Dermis lymphatic vessel endothelial cell (primary cell): ENCODE measurements at places on chromosomes 5 and 9. TPM values are rescaled to one million over a fixed set of nuclear protein-coding genes. Genes with fewer than 3 reads are reported as not detected.

The IPO11 gene
- total RNA-seq = 106 and 135 TPM in 2 replicates

The GLRA1 gene
- not detected in 2 replicates for total RNA-seq

The S100Z gene
- total RNA-seq = not detected in 2 replicates

The SVEP1 gene
- total RNA-seq = under 0.01 TPM in 1 of 2 replicates, not detected in the other

The GOLGA1 gene
- total RNA-seq = 8.0 and 9.6 TPM in 2 replicates

The CATSPER3 gene
- total RNA-seq = under 0.01 and 0.17 TPM in 2 replicates

The KCNV2 gene
- total RNA-seq = not detected in 2 replicates

The STK32A gene
- total RNA-seq = 0.09 TPM in 1 of 2 replicates, not detected in the other

The HAVCR1 gene
- not detected in 2 replicates for total RNA-seq

The SIL1 gene
- 49.6 and 50.4 TPM in 2 replicates for total RNA-seq

The FBXL7 gene
- total RNA-seq = 10.4 and 14.7 TPM in 2 replicates

The PIP5K1B gene
- total RNA-seq = 0.09 and 0.11 TPM in 2 replicates

The N4BP3 gene
- 11.7 and 22.0 TPM in 2 replicates for total RNA-seq

The SRP19 gene
- 31.2 and 50.5 TPM in 2 replicates for total RNA-seq

The CAPSL gene
- not detected in 2 replicates for total RNA-seq

The FBP1 gene
- 0.09 and 0.33 TPM in 2 replicates for total RNA-seq

The TRIP13 gene
- 4.3 and 6.1 TPM in 2 replicates for total RNA-seq

The SPINK5 gene
- 0.09 TPM in 1 of 2 replicates, not detected in the other for total RNA-seq

The CTSV gene
- total RNA-seq = 0.26 and 0.33 TPM in 2 replicates

The RNF44 gene
- total RNA-seq = 3.4 and 4.6 TPM in 2 replicates

The HRH2 gene
- total RNA-seq = not detected in 2 replicates

The ANKRD31 gene
- under 0.01 TPM in 2 replicates for total RNA-seq

The TRPM3 gene
- 0.11 and 0.43 TPM in 2 replicates for total RNA-seq

The OLFML2A gene
- 4.5 and 4.6 TPM in 2 replicates for total RNA-seq

The HMCN2 gene
- total RNA-seq = not detected in 2 replicates

The PCDHA9 gene
- under 0.01 and 0.09 TPM in 2 replicates for total RNA-seq

The TUSC1 gene
- 10.3 and 10.5 TPM in 2 replicates for total RNA-seq

The KLF9 gene
- 23.5 and 30.6 TPM in 2 replicates for total RNA-seq

The PRRC2B gene
- total RNA-seq = 31.3 and 46.1 TPM in 2 replicates

The ACSL6 gene
- total RNA-seq = 0.65 and 1.7 TPM in 2 replicates

The ELL2 gene
- 14.2 and 17.0 TPM in 2 replicates for total RNA-seq

The SPINK13 gene
- total RNA-seq = not detected in 2 replicates

The CYLC2 gene
- not detected in 2 replicates for total RNA-seq

The SLC34A3 gene
- total RNA-seq = not detected in 2 replicates

The STC2 gene
- total RNA-seq = 12.9 and 24.4 TPM in 2 replicates

The SPRY4 gene
- 6.1 and 7.0 TPM in 2 replicates for total RNA-seq

The CYSRT1 gene
- 0.22 and 0.26 TPM in 2 replicates for total RNA-seq

The SH3RF2 gene
- total RNA-seq = under 0.01 TPM in 1 of 2 replicates, not detected in the other

The ADAM19 gene
- total RNA-seq = 25.1 and 49.2 TPM in 2 replicates

The REXO4 gene
- total RNA-seq = 13.1 and 19.5 TPM in 2 replicates

The PKD2L2 gene
- total RNA-seq = not detected in 2 replicates

The SPATA31A5 gene
- total RNA-seq = not detected in 2 replicates

The TRIM36 gene
- 0.22 and 0.26 TPM in 2 replicates for total RNA-seq

The DEPDC1B gene
- total RNA-seq = 1.6 and 3.1 TPM in 2 replicates

The DNAJB5 gene
- 4.1 TPM in 2 replicates for total RNA-seq

The LMAN2 gene
- 322 and 383 TPM in 2 replicates for total RNA-seq

The GRIA1 gene
- under 0.01 and 0.11 TPM in 2 replicates for total RNA-seq

The PCDHB7 gene
- 0.87 and 1.8 TPM in 2 replicates for total RNA-seq

The SLC4A9 gene
- not detected in 2 replicates for total RNA-seq

The IFNW1 gene
- total RNA-seq = not detected in 2 replicates

The GZMA gene
- total RNA-seq = 0.33 TPM in 1 of 2 replicates, not detected in the other
